ENCODE measurements at places on chromosomes 7 and 10.

DNA sequence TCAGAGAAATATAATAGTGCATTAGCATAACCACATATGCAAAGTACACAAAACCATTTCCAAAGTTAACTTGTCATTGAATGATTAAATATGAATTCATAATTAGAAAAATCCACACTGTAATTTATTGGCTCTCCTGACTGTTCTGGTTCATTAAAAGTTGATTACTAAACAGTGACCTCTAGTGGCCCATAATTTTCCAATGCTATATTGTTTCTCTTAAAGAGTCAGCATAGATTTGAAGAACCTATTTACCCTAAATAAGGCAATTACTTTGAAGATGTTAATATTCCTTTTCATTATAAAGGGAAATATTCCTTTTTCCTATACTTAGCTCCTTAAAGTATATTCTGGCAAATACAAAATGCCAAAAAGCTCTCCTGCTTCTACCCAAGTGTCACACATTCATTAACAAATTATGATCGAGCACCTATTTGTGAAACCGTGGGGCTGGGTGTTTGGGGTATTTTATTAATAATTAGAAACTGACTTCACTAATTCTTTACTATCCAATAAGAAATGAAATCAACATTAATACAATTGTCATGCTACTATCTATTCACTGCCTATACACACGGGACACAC is 86.2 kb downstream of the HIBADH start:
- DNase-seq: no peak

GRCh38 chr10:51227897-51228713 is 153.8 kb downstream of the PRKG1 start:
- no peak for DNase-seq

DNA sequence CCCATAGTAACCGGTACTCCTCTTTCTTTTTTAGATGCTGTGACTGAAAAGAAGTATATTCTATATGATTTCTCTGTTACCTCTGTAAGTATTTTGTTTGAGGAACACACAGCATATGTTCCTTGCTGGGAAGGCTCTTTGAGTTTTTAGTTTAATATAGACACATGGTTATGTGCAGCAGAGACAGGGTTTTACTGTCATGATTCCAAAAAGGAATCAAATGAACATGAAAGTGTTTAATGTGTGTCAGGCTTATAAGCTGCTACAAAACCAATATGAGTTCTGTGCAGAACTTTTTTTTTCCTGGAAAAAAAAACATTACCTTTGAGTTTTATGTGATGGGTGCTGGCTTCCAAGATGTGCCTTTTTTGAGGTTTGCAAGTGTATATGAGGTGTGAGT is 50.4 kb downstream of the MGAM2 start:
- no peak for DNase-seq

- no peak for DNase-seq
These were observed 12.4 kb upstream of the WBP1L start for GRCh38 chr10:102731222-102731800.

GRCh38 chr7:121513105-121513504 is 117.0 kb upstream of the FAM3C start:
- no peak for DNase-seq

GRCh38 chr7:140155428-140155827 is 21.4 kb downstream of the KDM7A start:
- no peak for DNase-seq

- no peak for DNase-seq
These were observed 90.9 kb upstream of the NRBF2 start for GRCh38 chr10:63042256-63042655.

GRCh38 chr7:112437072-112437471 is 13.2 kb upstream of the IFRD1 start:
- DNase-seq: no peak

DNA sequence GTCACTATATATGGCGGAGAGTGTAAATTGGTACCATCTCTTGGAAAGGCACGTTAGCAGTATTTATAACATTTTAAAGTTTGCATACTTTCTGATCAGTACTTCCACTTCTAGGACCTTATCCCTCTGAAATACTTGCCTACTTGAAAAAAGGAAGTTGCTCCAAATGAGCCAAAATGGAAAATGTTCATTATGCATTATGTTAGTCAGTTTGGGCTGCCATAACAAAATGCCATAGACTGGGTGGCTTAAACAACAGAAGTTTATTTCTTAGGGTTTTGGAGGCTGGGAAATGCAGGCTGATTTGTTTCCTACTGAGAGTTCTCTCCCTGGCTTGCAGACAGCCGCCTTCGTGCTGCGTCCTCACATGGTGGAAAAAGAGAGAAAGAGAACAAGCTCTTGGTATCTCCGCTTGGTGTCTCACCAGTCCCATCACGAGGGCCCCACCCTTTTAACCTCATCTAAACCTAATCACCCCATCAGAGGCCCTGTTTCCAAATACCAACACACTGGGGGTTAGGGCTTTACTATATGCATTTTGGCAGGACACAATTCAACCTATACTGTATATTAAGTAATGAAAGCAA is 6.9 kb downstream of the SNX10 start:
- no peak for DNase-seq

- no peak for DNase-seq
These were observed 75.8 kb downstream of the ZRANB1 start for GRCh38 chr10:125017547-125018298.

GRCh38 chr7:112302566-112302965 is 96.1 kb downstream of the ZNF277 start:
- DNase-seq: no peak

DNA sequence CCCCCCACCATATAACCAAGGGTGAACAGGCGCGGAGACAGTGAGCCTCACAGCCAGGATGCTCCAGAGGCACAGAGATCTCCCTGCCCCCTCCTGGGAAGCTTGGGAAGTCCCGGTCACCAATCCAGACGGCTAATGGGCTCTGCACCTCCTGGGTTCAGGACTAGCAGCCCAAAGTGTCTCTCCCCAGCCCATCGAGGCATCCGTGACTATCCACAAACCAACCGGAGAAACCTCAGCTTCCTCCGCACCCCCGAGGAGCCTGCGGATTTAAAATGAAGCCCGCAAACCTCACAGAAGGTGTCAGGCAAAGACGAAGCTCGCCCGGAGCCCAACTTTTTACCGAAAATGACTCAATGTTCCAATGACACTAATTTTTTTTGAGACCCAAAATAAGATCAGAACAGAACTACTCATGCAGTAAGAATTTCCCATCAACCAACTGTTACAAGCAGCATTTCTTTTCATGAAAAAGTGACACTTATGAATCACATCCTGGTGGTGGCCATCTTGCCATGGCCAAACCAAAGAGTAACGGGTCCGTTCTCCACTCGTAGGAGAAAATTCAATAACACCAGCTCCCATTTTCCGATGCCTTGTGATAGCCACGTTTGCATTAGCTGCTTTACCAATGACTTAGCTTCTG is 6.0 kb downstream of the PDGFA start:
- DNase-seq: no peak

- DNase-seq: no peak
These were observed 31.6 kb upstream of the TMEM72 start for GRCh38 chr10:44879531-44879899.

DNA sequence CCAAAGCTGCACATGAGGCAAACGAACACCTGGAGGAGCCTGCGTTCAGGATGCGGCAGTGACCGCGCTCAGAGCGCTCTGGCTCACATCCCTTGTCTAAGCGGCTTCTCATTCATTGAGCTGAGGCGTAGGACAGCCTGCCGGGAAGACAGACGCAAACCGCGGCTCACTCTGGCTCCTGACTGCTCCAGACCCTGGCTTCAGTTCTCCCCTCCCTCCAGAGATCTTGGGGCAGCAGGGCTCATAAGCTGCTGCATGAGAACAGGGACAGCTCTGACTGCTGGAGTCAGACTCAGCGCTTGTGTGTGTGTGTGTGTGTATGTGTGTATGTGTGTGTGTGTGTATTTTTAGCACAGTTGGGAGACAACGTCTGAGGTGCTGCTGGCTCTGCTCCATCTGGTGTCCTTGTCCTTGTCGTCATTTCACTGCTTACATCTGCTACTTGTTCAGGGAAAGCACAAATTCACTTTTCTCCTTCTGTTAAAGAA is 15.8 kb upstream of the LYZL2 start:
- no peak for DNase-seq

- DNase-seq: no peak
These were observed 28.2 kb downstream of the SKIDA1 start for GRCh38 chr10:21497177-21497807.
